Activated CD4-positive, alpha-beta T cell treated with anti-CD3 and anti-CD28 coated beads for 48 hours (primary cell): ENCODE measurements at places on chromosomes 6 and 20.
A peak's percentile ranks its signal among the peaks of the same experiment; 100 is the strongest.

DNA sequence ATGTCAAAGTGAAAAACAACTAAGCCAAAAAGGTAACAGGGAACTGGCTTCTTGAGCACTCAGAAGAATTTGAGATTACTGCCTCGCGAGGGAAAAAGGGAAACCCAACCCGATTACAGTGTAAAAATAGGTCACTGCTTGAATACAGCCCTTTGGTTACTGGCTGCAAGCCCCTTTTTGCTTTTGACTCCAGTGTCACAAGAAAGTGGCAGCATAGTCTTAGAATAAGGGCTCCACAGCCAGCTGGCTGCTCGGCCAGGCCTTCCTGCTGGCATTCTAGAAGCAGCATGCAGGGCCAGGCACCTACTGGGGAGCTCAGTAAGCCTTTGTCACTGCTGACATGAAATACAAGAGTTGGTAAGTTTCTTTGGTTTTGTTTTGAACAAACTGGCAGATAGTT is 83.0 kb downstream of the ZHX3 start:
- no peak for DNase-seq

GRCh38 chr6:163585932-163586437 is 171.5 kb downstream of the QKI start:
- DNase-seq = no peak

DNA sequence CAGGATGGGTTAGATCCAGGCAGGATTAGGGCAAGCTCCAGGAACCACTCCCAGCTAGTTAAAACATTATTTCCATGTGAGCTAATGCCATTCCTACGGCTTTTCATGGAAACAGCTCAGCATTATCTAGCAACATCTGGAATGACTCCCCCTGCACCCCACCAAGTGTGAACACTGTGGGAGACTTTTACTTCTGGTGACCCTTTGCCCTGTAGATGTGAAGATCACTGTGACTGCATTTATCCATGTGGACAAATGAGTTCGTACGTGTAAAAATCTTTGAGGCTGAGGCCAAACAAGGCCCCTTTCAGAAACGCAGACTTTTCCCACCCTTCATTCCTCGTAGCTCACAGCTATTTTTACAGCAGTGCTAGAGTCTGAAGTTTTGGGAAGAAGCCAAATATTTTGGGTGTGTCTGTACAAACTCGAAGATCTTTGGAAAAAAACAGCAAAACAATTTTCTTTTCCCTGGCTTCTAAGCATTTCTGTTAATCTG is 221.8 kb upstream of the SOX4 start:
- DNase-seq = no peak

DNA sequence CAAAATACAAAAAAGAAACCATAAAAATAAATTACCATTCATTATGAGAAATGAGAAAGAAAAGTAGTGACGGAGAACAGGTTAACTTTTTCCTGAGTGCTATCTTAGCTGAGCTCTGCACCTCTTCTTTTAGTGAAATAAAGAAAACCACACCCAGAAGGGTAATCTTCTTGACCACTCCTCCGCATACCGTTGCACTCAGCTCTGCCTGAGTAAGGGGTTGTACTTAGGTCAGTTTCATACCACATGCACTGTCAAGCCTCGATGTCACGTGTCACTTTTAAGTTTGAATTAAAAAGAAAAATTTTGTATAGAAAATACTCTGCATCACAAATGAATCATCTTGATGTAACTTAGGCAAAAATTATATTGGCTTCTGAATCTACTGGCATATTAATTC is 2.8 kb downstream of the EZR start:
- peak; percentile 47 for DNase-seq

DNA sequence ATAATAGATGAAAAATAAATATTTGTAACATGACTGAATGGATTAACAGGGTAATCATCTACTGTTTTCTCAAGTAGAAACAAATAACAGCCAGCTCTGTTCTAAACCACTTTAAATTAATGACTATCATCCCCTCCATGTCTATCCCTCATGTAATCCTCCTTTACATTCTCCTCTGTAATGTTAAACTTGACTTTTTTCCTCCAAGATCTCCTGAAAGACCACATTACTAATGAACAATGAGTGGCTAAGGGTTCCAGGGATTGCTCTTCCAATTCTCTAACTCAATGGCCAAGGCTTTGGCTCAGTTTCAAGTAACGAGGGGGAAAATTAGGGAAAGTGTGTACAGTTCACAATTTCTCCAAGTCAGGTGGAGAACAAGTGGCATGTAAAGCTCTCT is 37.6 kb upstream of the FBXL4 start:
- DNase-seq = no peak

DNA sequence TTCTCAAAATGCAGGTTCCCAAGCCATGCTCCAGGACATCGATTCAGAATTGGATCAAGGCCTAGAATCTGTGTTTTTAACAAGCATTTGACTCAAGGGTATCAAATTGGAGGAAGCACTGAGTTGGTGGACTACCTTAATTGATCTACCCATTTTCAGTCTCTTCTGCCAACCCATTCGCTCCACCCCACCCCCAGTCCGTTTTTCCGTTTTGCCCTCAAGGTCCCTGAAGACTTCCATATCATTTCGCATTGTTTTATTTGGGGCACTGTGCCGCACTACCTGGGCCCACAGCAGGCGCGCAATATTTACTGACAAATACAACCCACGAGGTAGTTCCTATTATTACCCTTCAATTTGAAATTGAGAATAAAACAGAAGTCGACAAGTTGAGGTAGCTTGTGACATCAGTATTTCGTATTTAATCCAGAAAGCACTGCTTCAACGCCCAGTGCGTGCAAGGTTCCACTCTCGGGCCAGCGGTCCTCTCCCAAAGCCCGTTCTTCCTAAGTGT is 557 bp upstream of the DHX35 start:
- DNase-seq = peak; percentile 45

DNA sequence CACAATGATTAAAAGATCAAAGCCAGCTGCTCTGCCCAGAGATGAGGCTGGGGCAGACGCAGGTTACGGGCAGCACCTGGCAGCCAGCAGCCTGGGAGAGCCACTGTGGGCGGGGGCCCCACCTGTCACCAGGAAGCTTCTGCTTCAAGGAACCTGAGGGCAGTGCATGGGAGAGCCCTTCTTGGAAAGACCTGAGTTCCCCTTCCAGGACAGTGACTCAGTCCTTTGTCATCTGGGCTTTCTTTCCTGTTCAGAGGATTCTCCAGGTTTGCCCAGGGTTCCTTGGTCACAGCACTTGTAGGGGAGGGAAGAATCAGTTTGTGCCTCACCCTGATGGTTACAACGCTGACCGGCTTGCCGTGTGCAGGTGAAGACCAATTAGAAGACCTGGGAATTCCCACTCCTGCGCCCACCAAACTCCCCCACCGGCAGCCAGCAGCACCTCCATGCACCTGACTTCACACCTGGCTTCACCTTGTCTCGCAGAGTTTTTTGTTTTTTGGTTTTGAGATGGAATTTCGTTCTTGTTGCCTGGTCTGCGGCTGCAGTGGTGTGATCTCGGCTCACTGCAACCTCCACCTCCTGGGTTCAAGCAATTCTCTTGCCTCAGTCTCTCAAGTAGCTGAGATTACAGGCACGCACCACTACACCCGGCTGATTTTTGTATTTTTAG is 2.0 kb downstream of the ZBP1 start:
- peak; percentile 36 for DNase-seq

DNA sequence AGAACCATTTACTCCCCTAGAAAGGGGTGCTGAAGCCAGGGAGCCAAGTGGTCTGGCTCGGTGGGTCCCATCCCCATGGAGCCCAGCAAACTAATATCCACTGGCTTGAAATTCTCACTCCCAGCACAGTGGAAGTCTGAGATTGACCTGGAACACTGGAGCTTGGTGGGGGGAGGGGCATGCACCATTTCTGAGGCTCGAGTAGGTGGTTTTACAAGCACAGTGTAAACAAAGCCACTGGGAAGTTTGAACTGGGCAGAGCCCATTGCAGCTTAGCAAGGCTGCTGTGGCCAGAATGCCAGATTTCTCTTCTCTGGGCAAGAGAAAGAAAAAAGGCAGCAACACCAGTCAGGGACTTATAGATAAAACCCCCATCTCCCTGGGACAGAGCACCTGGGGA is 855.8 kb upstream of the CITED2 start:
- no peak for DNase-seq

DNA sequence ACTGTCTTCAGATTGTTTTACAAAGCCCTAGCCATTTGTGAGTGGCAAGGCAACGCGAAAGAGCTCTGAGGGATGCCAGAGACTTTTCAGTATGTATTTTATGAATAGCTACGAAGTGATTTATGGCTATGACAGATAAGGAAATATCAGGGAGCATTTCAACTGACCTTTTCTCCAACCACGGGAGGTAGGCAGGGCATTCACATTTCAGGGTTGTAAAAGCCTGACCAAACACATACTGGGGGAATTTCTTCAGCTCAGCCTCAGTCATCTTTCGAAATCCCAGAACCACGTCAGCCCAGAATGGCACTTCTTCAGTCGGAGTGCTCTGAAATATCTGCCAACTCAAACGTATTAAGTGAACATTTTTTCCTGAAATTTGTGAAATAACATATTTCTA is 10.8 kb downstream of the DDO start:
- no peak for DNase-seq

GRCh38 chr20:8504030-8504429 is 372.0 kb downstream of the PLCB1 start:
- DNase-seq = no peak

DNA sequence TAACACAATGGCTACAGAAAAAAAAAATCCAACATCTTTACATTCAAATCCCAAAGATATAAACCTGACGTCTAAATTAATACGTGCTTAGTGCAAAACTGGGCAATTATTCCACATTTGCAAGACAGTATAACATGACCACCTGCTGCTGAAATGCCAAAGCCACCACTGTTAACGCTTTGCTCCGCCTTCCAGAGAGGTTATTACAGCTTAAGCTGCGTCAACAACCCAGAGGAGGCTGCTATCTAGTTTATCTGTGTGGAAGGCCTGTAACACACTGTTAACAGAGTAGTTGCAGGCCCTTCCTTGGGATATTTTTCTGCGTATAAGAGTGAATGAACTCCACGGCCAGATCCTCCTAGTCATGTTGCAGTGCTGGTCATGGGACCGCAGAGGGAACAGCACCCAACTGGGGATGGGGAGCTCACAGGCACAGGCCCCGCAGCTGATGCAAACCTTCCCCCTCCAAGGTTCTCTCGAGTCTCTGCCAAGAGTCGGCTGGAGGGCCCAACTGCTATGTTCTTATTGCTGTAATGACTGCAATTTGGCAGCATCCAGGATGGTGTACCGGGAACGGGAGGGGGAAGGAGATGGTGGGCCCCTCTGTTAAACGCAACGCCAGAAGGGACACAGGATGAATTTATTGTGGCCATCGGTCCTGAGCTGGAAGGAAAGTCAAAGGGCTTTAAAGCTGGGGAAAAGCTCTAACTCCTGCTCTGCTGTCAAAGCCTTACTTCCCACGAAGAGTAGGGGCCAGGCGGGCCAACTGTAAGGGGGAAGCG is 993 bp upstream of the NCOA7 start:
- DNase-seq = peak; percentile 60

DNA sequence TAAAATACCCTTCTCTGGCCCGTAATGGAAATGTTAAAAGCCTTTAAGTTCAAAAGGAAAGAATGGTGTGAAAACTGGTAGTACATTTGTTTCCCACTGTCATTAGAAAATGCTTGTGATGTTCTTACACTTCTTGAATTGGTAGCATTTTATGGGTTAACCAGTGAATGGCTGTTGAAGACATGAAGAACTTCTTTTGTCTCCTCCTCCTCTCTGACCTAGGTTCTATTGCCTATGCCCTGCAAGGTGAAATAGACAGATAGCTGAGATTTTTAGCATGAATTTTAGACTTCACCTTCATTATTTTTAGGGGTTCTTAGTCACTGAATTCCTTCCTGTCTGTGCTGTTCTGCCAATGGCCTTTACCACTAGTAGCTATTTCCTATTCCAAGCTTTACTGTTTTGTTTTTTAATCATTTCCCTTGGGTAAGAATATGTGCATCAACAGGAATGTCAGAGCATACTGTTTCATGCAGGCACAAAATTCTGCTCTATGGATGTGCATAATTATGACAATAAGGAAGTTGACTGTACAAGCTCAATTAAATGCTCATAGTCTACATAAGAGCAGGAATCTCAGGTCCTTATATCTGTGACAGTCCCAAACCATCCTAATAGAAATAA is 4.9 kb downstream of the TNFAIP3 start:
- DNase-seq = no peak

GRCh38 chr20:3924304-3925112 is 35.3 kb downstream of the PANK2 start:
- no peak for DNase-seq
